ENCODE measurements at places on chromosomes 2 and 18. TPM values are rescaled to one million over a fixed set of nuclear protein-coding genes. Genes with fewer than 3 reads are reported as not detected.

Gene CYTIP
- 1.8 TPM for total RNA-seq

Gene EMILIN2
- total RNA-seq = 41.1 TPM

Gene SIX3
- total RNA-seq = 35.2 TPM

Gene SLC1A4
- total RNA-seq = 24.5 TPM

Gene SCYGR4
- not detected for total RNA-seq

Gene CFAP53
- 1.2 TPM for total RNA-seq

Gene TUBB8B
- total RNA-seq = not detected

Gene DNAJC5G
- total RNA-seq = not detected

Gene MGAT5
- total RNA-seq = 58.1 TPM

Gene RAMP1
- total RNA-seq = 6.9 TPM

Gene KLHL29
- 31.6 TPM for total RNA-seq

Gene FKBP1B
- total RNA-seq = 20.2 TPM

Gene RNMT
- 79.8 TPM for total RNA-seq

Gene GAREM1
- 10.3 TPM for total RNA-seq

Gene SMAD7
- 51.5 TPM for total RNA-seq

Gene GRB14
- total RNA-seq = 7.8 TPM

Gene CACNB4
- 26.2 TPM for total RNA-seq

Gene MYO7B
- 0.60 TPM for total RNA-seq

Gene XDH
- 0.93 TPM for total RNA-seq

Gene GALNT3
- total RNA-seq = 6.8 TPM

Gene CHRNA1
- total RNA-seq = 9.1 TPM

Gene GALR1
- total RNA-seq = 0.16 TPM

Gene SCG2
- total RNA-seq = 9.6 TPM

Gene CRYGD
- 823 TPM for total RNA-seq

Gene TUBA3D
- not detected for total RNA-seq

Gene CHRND
- total RNA-seq = 3.9 TPM

All from camera-type eye (tissue), 1 donor.